ENCODE measurements at places on chromosomes 11 and 22. TPM values are rescaled to one million over a fixed set of nuclear protein-coding genes. Genes with fewer than 3 reads are reported as not detected.

Gene MRGPRE
- not detected for total RNA-seq

Gene OR9I1
- total RNA-seq = not detected

Gene PGA4
- total RNA-seq = not detected

Gene BTBD18
- total RNA-seq = not detected

Gene ZNF280B
- 0.17 TPM for total RNA-seq

Gene GAB4
- not detected for total RNA-seq

Gene OR10D3
- total RNA-seq = not detected

Gene RIMBP3B
- not detected for total RNA-seq

Gene CLDN5
- 0.17 TPM for total RNA-seq

Gene CCDC134
- total RNA-seq = 6.8 TPM

Gene SART1
- total RNA-seq = 57.1 TPM

Gene STK33
- total RNA-seq = 3.8 TPM

Gene DDI1
- total RNA-seq = not detected

Gene SREBF2
- 83.5 TPM for total RNA-seq

Gene KCNQ1OT1
- 5.0 TPM for total RNA-seq

Gene DNAJB7
- not detected for total RNA-seq

Gene OR8G1
- total RNA-seq = 0.17 TPM

Gene C22orf31
- 0.15 TPM for total RNA-seq

Gene NCR3LG1
- total RNA-seq = 5.1 TPM

Measured in smooth muscle cell of trachea (primary cell).